ENCODE measurements at places on chromosomes 13 and 19.

DNA sequence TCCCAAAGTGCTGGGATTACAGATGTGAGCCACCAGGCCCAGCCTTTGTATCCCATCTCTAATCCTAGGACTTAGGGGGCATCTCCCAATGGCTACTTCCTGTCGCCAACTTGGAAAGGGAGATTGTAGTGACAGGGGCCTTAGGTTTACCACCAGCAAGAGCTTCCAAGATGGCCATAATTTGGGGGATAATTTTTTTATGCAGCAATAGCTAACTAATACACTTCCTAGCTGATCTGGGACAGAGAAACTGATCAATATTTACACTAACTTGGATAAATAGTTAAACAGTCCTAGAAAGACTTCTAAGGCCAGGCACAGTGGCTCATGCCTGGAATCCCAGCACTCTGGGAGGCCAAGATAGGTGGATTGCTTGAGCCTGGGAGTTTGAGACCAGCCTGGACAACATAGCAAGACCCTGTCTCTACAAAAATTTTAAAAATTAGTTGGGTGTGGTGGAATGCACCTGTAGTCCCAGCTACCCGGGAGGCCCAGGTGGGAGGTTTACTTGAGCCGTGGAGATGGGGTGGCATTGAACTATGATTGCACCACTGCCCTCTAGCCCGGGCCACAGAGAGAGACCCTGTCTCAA, 5.3 kb upstream of the COLGALT1 start:
- no peak for DNase-seq

DNA sequence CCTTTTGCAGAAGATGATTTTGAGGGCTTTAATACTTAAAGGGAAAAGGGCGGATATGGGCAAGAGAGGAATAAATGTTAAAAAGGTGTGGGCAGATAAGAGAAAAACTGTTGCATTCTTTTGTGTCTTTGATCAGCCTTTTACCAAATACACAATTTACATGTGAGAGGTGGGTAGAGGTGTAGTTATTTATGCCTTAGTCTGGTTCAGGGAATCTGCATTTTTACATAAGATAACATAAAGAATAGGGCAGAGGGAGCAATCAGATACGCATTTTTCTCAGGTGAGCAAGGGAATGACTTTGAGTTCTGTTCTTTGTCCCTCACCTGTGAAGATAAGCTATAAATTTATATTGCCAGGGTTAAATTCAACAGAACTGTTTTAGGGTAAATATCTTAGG, 708.4 kb upstream of the SLITRK1 start:
- no peak for DNase-seq

GRCh38 chr13:110166598-110166997, 140.4 kb downstream of the COL4A1 start:
- no peak for DNase-seq

DNA sequence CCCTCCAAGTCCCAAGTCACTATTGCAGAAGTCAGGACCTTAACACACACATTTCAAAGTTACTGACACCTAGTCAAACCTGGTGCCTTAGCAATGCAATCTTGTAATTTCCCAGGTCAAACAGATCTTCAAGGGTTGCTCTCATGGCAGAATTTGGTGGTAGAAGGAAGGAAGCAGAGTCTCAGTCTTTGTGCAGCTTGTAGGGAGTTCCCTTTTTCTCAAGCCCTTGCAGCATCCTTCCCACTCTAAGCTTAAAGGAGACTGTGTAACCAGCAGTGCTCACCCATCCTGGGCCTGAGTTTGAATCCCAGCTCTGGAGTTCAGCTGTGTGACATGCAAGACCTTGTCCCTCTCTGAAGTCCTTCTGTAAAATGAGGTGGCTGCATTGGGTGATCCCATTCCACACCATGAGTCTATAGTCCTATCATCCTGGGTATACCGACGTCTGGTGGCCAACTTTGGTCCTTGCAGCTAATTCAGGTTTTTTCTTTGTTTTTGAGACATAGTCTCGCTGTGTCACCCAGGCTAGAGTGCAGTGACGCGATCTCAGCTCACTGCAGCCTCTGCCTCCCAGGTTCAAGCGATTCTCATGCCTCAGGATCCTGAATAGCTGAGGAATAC, 9.8 kb downstream of the SIGLEC10 start:
- DNase-seq = no peak

DNA sequence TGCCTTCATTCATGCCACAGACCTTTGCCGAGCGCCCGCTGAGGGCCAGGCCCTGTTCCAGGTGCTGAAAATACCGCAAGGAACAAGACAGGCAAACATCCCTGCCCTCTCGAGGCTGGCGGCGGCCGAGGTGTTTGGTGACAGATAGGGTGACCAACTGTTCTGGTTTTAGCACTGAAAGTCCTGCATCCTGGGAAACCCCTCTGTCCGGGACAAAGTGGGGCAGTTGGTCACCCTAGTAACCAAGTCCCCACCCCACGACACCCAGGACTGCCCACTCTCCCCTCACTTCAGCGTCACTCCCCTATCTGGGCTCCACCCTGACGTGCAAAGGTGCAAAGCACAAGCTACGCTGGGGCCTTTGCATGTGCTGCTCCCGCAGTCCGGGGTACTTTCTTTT, 17.3 kb downstream of the ZBTB7A start:
- no peak for DNase-seq

DNA sequence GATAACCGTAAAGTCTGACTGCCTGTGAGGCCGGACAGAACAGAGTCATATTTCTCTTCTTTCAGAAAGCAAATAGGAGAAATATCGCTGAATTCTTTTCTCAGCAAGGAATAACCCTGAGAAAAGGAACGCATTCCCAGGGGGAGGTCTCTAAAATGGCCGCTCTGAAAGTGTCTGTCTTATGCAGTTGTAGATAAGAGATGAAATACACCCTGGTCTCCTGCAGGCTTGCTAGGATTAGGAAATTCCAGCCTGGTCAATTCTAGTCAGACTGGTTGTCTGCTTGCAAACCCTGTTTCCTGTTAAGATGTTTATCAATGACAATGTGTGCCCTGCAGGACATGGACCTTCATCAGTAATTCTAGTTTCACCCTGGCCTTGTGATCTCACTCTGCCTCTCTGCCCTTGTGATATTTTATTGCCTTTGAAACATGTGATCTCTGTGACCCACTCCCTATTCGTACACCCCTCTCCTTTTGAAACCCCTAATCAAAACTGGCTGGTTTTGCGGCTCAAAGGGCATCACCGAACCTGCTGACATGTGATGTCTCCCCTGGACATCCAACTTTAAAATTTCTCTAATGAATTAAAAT, 934.8 kb upstream of the SPRY2 start:
- peak; percentile 17 for DNase-seq

DNA sequence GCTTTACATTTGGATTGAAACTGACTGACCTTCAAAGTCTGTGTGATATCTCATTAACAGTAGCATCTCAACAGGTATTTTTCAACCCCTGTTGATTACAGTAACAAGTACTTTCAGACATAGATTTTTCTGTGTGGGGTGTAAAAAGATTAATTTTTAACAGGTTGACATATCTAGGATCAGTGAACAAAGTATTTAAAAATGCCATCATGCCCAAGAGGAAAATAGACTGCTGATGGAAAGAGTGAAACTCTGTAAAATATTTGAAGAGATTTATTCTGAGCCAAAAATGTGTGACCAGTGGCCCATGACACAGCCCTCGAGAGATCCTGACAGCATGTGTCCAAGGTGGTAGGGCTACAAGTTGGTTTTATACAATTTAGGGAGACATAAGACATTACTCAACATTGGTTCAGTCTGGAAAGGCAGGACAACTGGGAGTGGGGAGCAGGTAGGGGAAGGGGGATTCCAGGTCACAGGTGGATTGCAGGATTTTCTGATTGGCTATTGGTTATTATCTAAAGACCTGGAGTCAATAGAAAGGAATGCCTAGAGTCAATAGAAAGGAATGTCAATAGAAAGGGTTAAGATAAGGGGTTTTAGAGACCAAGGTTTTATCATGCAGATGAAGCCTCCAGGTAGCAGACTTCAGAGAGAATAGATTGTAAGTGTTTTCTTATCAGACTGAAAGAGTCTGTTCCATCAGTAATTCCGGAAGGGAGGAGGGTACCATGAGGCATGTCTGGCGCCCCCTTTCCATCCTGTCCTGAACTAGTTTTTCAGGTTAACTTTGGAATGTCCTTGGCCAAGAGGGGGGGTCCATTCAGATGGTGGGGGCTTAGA, 29.1 kb downstream of the TNFRSF19 start:
- no peak for DNase-seq

GRCh38 chr13:59991395-59991794, 172.3 kb downstream of the DIAPH3 start:
- no peak for DNase-seq

GRCh38 chr19:14059093-14059480, 2.8 kb downstream of the PALM3 start:
- peak; percentile 48 for DNase-seq

DNA sequence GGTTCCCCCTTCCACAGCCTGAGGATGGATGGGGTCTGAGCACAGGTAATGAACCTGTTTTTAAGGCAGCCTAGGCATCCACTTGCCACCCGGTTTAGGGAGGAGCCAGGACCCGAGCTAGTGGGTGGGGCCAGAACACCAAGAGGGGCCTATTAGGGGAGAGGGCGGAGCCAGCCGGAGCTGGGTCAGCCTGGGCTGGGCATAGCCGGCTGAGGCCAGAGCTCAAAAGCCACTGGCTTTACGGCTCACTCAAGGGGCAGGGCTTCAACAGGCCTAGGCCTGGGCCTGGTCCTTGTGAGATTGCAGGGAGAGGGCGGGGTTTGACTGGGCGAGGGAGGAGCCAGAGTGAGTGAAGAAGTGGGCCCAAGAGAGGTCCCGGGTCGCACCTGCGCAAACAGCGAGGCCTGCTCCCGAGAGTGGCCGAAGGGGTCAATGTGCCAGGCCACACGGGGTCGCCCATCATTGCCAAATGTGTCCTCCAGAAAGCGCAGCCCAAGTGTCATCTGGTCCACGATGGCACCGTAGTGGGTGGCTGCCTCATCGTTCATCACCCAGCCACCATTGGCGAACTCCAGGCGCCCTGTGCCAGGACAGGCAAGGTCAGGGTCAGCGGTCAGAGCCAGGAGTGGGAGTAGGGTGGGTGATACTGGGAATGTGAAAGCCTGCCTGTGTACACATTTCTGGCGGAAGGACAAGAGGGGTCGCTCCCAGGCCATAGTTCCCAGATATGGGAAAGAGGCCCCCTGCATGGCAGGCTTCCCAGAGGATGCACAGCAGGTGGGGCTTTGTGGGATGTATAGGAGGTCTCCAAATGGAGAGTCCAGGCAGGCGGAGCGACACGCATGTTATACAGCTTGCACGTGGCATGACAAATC, 1.9 kb downstream of the MAN2B1 start:
- DNase-seq = no peak

- DNase-seq = no peak
Observed at GRCh38 chr13:92950771-92951170, 275.8 kb upstream of the GPC6 start.

DNA sequence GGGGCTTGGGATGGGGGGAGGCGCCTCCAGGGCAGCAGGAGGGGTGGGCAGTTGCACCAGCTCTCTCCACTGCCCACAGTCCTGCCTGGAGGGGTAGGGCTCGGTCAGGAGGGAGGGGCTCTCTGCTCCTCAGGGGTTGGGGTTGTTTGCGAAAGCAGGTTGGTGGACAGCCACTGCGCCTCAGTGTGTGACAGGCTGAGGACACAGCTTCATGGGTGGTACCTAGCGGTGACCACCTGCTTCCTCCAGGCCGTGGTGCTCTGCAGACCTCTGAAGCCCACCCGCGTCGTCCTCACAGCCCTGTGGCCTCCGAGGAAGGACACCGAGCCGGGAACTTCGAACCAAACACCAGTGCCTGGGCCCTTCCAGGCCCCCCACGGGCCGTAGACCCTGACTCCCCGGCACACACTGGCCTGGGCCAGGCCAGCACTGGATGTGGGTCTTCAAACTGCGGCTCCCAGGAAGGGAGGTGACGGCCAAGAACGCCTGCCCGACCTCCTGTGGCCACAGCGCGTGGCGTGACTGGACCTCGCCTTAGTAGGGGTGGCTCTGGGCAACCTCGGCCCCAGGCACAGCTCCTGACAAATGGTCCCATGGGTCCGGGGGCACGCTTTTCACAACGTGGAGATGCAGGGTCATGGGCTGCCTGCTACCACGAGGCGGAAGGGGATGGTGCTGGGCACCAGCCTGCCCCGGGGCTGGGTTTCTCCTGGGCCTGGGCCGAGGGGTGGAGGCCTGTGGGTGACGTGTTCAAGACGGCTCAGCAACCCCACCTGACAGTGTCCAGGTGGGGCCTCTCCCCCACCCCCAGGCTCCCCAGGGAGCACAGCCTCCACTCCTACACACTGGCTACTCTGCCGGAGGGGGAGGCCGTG, 173.2 kb downstream of the KDM4B start:
- peak; percentile 17 for DNase-seq

- peak; percentile 58 for DNase-seq
Observed at GRCh38 chr19:49403404-49404187, 15.5 kb downstream of the KASH5 start.

GRCh38 chr13:94825507-94825906, 113.2 kb upstream of the SOX21 start:
- DNase-seq = peak; percentile 45

DNA sequence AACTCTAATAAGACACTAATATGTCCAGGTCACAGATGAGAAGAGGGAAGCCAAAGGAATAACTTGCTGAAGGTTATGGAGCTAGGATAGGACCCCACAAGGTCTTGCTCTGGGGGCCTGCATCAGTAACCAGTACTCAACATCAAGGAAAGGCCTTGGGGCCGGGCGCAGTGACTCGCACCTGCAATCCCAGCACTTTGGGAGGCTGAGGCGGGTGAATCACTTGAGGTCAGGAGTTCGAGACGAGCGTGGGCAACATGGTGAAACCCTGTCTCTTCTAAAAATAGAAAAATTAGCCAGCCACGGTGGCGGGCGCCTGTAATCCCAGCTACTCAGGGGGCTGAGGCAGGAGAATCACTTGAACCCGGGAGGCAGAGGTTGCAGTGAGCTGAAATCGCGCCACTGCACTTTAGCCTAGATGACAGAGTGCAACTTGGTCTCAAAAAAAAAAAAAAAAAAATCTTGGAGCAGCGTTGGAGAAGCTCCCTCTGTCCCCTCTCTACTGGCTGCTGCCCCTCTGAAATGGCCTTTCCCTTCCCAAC, 1.8 kb downstream of the LONP1 start:
- no peak for DNase-seq

GRCh38 chr19:518598-519231, 11.4 kb downstream of the TPGS1 start:
- peak; percentile 72 for DNase-seq

GRCh38 chr13:73943137-73943964, 190.9 kb downstream of the KLF12 start:
- no peak for DNase-seq

GRCh38 chr13:49821216-49822009, 28.9 kb upstream of the KPNA3 start:
- DNase-seq = no peak

- no peak for DNase-seq
Observed at GRCh38 chr19:10887616-10888367, 16.4 kb downstream of the CARM1 start.

All from glutamatergic neuron (in vitro differentiated cells).